ENCODE measurements at places on chromosomes 6 and 20. TPM values are rescaled to one million over a fixed set of nuclear protein-coding genes. Genes with fewer than 3 reads are reported as not detected.
A peak's percentile ranks its signal among the peaks of the same experiment; 100 is the strongest.

- DNase-seq, result no peak
Observed at GRCh38 chr6:141133836-141134235, 998.9 kb upstream of the GJE1 start.

- no peak for DNase-seq
Observed at GRCh38 chr6:107398001-107398400, 61.4 kb downstream of the PDSS2 start.

GRCh38 chr20:23773579-23773978 is 22.8 kb upstream of the CST1 start:
- no peak for DNase-seq

IMPG1 gene
- total RNA-seq, result not detected

- DNase-seq, result no peak
Observed at GRCh38 chr20:17895641-17896171, 72.9 kb downstream of the SNX5 start.

GRCh38 chr20:8996817-8997512 is 71.9 kb upstream of the PLCB4 start:
- DNase-seq, result peak; percentile 18

GRCh38 chr6:154308986-154309385 is 47.6 kb downstream of the IPCEF1 start:
- no peak for DNase-seq

GRCh38 chr6:158879180-158879579 is 60.0 kb upstream of the EZR start:
- peak; percentile 97 for DNase-seq

- DNase-seq, result peak; percentile 46
Observed at GRCh38 chr6:144931172-144932035, 646.3 kb downstream of the UTRN start.

KCNK5 gene
- 0.12 TPM for total RNA-seq

LPIN3 gene
- total RNA-seq, result 4.5 TPM

GRCh38 chr6:148608199-148608951 is 138.5 kb upstream of the UST start:
- DNase-seq, result peak; percentile 23

ANGPT4 gene
- not detected for total RNA-seq

- DNase-seq, result no peak
Observed at GRCh38 chr6:112571488-112572270, 224.5 kb downstream of the RFPL4B start.

DNA sequence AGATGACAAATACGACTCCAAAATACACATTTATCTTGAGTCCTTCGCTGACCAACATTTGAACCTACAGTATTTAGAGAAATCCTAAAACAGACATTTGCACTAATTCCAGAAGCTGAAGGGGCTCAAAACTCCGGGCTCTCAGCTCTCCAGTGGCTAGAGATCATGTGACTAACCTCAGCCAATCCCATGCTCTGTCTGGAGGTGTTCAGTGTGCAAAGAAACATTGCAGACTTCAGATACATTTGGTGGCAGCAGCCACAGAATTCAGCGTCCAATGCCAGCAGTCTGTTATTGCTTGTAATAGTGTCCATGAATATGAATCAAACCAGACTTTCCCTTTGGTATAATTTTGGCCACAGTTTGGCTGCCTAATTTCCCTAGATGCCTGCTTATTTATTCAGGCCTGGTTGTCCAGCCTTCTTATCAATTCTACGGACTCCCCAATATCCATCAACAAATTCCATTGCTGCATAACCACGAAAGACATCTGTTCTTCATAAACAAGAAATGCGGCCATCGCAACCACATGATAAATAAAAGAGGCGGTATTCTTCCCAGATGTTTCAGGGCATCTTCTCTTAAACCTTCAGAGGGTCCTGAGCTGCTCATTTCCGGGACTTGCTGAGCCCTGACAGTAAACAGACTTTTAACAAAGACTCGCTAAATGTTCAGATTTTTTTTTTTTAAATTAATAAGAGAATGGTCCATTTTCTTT is 14.5 kb upstream of the CYP24A1 start:
- no peak for DNase-seq

DNA sequence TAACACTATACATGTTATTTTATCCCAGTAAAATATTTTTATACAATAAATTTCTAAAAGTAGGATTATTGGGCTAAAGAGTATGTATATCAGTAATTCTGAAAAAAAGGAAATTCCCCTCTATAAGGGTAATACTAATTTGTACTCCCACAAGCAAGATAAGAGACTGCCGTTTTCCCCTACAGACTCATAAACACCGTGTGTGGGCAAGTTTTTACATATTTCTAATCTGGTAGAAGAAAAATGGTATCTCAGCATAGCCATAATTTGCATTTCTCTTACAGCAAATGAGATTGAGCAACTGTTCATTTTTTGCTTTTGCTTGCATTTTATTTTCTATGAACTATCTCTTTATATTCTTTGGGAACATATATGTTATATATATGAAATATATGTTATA is 26.0 kb upstream of the MYMX start:
- DNase-seq, result no peak

DAAM2 gene
- total RNA-seq, result 4.0 TPM

DNA sequence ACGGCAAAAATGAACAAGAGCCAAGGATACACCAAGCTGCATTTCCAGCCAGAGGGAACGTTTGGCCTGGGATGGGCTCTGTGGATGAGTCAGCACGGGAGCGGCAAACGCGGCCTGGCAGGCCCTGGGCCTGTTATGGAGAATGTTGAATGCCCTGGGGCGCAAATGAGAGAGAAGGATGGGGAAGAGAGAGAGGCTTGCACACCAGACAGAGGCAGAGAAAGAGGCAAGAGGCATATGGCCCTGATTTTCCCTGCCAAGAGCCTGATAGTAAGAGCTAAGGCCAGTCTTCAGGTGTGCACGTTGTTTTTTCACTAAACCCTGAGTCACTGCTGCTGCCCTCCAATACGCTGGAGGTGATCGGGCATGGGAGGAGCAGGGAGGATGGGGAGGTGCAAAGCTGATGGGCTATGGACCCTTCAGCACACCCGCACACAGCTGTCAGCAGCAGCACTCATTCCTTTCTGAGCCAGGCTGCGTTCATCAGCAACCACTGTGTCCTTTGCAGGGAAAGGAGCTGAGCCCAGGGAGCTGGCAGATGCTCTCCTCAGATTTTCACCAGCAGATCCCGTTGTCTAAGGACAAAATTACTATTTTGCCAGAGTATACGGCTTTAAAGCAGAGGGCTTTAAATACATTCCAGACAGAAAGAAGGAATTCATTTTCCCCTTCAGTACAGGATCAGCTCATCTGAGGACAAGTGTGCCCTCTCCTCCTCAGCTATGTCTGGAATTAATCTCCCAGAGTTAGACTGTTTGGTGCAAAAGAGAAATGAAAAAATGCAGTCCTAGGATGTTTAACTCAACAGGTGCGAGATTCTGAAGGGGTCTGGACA is 61.7 kb upstream of the SLC22A23 start:
- DNase-seq, result peak; percentile 98

- DNase-seq, result peak; percentile 84
Observed at GRCh38 chr6:163457637-163458561, 43.4 kb downstream of the QKI start.

ISM1 gene
- total RNA-seq, result 0.39 TPM

GRCh38 chr20:58224097-58224496 is 4.4 kb downstream of the ANKRD60 start:
- no peak for DNase-seq

SAMD5 gene
- total RNA-seq, result 0.10 TPM

- DNase-seq, result no peak
Observed at GRCh38 chr20:61345656-61346055, 93.6 kb downstream of the CDH4 start.

TINAG gene
- total RNA-seq, result not detected

- DNase-seq, result no peak
Observed at GRCh38 chr6:90233994-90234393, 62.6 kb downstream of the BACH2 start.

HSPA12B gene
- not detected for total RNA-seq

Data from RPMI7951 (cell line).